Hindlimb muscle (tissue), 1 donor: ENCODE measurements at places on chromosomes 5 and 9. TPM values are rescaled to one million over a fixed set of nuclear protein-coding genes. Genes with fewer than 3 reads are reported as not detected.

DNA sequence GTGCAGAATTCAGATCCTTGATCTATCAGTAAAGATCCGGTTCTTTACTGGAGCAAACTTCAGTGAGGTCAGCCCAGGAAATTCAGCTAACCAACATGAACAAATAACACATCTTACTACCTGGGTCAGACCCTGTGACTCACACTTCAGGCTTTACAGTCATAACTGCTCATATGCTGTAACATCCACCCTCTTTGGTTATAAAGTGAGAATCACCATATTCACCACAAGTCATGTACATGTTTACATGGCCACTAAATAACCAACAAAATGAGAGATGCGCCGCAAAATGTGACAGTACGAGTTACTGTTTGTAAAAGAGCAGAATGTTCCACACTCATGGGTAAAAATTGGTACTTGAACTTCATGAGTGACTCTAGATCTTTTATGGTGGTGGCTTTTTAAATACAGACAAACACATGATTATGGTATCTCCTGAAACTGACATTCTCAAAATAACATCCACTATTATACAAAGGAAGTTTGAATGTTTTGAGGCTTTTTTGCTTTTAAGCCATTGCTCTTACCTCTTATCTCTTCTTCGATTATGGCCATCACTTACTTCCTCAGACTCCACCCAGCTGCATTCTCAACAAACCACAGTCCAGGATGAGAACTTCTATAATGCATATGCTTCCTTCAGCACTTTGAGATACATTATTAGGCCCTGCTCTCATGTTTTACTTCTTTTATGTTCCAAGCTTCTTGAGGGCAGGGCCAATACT, 516.6 kb downstream of the RAB3C start:
- DNase-seq: no peak

GRCh38 chr9:69236188-69236587, 62.1 kb downstream of the TJP2 start:
- no peak for DNase-seq

- no peak for DNase-seq
These were observed 126.4 kb downstream of the KCNIP1 start for GRCh38 chr5:170630226-170630625.

- DNase-seq: no peak
These were observed 28.0 kb upstream of the ENHO start for GRCh38 chr9:34550681-34551270.

GRCh38 chr5:10306114-10306513, 1.6 kb downstream of the CMBL start:
- DNase-seq: no peak

DNA sequence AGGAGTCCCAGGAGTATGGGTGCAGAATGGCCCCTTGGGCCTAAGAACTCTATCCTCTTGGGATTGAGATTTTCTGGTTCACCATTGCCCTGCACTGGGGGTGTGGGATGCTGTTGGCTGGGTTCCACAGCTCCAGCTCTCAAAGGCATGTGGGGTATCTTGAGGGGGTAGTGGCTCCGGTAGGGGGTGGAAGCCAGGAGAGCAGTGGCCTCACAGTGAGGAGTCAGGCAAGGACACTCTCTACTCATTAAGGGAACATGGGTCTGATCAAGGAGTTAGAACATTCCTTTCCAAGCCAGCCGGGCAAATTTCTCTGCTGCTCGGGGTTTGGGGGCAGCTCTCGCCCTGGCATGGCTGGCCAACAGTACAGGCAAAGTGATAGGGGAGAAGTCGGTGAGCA, 33.0 kb downstream of the LARP1 start:
- no peak for DNase-seq

- DNase-seq: no peak
These were observed 395.4 kb downstream of the KDM4C start for GRCh38 chr9:7153134-7153533.

DNA sequence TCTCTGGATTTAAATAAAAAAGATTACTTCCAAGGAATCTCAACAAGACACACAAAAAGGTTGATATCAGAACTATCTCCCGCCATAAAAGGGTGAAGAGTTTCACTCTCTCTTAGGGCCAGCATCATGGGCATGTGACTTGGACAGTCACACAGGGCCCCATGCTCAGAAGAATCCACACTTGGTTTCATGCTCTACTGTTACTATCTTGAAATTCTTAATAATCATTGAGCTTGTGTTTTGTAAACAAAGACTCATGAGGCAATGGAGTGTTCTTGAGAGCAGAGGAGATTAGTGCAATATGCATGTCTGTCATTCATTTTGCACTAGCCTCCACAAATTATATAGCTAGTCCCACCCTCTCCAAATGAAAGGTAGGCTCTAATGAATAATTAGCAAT, 58.4 kb downstream of the HMHB1 start:
- no peak for DNase-seq

GRCh38 chr9:95373069-95373681, 55.7 kb upstream of the FANCC start:
- no peak for DNase-seq

GRCh38 chr5:77448831-77449230, 43.3 kb downstream of the WDR41 start:
- no peak for DNase-seq

ARID3C gene
- 0.18 TPM for polyA plus RNA-seq

DNA sequence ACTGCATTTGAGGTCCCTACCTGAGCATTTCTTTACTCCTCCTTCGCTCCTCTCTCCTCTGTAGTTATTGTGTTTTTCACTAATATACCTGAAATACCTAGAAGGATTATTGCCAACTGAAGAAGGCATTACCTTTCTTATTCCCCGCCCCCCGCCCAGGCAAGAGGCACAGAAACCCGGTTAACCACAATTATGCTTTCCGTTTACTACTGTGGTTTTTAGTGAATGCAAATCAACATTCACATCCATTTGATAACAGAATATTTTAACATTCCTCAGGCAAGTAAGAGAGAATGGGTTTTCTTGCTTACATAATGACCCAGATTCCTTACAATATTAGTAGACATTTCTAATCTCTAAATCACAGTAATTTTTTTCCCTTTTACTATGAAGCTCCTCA, 136.9 kb downstream of the PCSK5 start:
- DNase-seq: no peak
